ENCODE measurements at places on chromosomes 13 and 19.

DNA sequence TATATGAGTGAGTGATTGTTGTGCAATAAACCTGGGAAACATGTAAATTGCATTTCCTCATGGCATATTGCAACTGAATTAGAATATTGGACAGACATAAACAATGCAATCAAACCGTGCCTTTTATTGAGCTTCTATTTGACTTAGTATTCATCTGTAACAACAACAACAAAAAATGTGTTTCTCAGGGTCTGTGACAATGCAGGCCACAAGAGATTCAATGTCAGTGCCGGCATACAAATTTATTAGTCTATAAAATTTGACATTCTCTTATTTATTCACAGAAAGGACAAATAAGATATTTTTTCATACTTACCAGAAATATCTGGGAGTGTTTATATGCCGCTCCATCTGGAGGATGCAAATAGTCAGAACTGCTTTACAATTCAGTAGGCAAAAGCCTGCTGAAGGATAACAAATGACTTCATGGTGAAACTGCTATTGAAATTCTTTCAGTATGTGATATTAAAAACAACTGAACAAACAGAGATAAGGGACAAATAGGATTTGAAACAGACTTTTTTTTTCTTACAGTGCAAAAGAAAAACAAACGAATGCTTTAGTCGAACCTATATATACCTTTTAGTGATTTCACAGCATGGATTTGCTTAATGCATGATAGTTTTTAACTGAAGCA, 77.2 kb downstream of the DACH1 start:
- DNase-seq: no peak

GRCh38 chr19:42443944-42444398, 1.2 kb upstream of the CXCL17 start:
- DNase-seq: no peak

DNA sequence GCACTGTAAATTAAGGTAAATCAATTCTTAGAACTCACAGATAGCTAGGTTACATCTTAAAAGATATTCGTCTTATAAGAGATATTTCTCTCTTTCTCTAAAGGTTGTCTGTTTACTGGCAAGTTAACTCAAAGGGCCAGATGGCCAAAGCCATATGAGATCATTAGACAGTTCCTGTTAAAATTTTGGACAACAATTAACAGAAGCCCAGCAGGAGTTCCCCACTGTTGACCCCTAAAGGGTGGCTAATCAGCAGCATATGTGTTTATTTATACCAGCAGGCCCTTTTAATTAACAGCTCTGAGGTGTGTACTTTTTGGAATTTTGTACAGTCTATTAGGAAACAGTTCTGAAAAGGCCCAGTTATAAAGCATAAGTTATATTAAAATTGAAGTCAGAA, 245.8 kb downstream of the LIG4 start:
- DNase-seq: no peak

GRCh38 chr19:21197590-21198295, 55.9 kb downstream of the ZNF431 start:
- DNase-seq: no peak
